ENCODE measurements at places on chromosomes 7 and 10.

DNA sequence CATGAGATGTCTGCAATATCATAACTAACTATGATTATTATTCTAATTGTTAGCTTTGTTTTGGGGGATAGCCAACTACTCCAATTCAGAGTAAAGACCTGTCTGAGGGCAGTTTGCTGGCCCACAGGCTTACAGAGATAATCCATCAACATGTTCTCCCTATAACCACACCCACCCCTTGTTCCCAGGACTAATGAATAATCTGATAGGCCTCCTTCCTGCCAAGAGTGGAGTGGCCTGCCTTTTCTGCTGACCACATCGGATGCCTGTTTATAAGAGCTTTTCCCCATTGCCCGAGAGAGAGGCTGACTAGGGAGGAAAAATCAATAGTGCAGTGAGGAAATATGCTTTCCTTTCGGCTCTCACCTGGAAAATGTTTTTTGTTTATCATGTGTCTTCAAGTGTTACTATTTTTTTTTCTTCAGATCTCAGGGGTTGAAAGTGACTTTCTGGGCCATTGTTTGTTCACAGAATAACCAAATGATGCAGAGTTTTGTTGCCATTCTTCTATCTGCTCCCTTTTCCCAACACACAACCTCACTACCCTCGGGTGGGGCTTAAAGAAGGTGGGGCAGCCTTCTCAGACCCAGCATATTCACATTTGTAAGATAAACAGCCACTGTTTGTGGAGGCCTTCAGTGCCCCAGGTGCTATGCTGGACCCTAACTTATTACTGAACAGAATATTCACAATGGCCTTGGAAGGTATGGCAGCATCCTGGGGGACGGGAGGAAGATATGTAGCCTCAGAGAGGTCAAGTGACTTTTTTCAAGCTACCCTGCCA, 38.4 kb downstream of the PLPP4 start:
- no peak for DNase-seq

DNA sequence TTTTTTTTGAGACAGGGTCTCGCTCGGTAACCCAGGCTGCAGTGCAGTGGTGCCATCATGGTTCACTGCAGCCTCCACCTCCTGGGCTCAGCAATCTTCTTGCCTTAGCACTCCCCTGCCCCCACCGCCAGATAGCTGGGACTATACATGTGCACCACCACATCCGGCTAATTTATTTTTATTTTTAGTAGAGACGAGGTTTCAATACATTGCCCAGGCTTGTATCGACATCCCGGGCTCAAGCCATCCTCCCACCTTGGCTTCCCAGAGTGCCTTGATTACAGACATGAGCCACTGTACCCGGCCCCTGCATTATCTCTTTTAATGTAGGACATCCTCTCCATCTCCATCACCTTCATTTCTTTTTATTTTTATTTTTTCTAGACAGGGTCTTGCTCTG, 213.3 kb downstream of the CUX1 start:
- DNase-seq = no peak

DNA sequence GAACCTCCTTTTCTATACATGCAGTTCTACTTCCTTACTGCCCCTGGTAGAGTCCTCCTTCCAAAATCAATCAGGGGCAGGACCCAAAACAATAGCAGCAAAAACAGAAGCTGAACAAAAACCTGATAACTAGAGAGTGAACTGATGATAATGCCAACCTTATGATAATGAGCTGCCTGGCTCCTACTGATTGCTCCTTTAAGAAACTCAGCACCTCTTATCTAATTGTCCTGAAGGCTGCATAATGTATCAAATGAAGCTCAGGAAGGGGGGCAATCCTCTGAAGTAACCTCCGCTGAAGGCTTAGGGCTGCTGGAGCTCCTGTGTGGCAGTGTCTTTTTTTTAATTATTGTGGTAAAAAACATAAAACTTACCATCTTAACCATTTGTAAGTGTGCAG, 257.0 kb downstream of the PHTF2 start:
- no peak for DNase-seq

DNA sequence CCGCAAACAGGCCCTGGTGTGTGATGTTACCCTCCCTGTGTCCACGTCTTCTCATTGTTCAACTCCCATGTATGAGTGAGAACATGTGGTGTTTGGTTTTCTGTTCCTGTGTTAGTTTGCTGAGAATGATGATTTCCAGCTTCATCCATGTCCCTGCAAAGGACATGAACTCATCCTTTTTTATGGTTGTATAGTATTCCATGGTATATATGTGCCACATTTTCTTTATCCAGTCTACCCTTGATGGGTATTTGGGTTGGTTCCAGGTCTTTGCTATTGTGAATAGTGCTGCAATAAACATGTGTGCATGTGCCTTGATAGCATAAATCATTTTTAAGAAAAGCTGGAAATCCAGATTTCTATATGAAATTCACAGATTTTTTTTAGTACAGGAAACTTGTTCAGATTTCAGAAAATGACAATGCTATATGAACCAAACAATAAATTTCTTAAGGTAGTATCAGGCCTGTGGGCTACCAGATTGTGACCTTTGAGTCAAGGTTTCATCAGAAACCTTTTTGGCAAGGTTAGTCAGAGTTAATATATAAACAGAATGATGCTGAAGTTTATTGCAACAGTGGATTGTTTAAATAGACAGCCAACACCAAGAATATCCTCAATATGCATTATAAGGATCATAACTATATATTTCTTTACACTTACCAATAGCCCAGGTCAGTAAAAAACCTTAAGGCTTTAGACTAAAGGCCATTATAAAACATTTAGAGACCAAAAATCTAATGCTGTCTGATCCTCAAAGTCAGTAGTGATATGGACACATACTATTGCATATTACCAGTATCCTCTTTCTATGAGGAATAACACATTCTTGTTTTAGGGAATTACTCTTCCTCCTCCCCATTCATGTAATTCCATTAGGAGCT, 68.7 kb upstream of the PAPSS2 start:
- no peak for DNase-seq

DNA sequence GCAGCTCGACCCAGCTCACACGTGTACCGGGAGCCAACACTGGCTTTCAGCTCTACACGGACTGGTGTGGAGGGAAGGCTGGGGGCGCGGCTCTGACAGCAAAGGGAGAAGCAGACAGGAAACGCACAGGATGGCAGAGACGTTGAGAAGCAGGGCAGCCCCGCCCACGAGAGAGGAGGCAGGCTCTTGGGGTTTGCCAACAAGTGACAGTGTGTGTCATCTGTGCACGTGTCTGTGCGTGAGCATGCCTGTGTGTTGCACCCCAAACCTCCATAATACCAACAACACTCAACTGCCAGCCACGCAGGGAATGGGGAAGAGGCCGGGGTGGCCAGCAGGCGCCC, 64.4 kb upstream of the PDGFA start:
- DNase-seq = no peak

DNA sequence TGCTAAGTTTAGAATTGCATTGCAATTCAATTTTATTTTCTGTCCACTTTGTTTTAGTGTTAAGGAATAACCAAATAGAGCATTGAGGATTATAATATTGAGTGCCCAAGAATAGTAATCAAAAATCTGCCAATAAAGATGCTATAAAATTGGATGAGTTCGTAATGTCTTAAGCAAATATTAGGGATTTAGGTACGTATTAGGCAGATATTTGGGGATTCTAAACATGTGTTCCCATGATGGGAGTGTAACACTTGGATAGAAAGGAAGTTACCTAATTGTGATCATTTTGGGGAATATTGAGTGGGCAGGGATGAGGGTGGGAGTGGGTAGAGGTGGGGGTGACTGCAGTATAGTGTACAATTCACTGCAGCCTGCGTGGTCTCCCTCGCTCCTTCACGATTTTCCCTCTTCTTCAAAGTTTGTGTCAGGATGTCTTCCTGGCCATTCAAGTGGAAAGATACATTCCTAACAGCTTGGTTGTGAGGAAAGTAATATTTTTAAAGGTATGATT, 1.3 kb upstream of the PRKG1 start:
- DNase-seq = no peak

DNA sequence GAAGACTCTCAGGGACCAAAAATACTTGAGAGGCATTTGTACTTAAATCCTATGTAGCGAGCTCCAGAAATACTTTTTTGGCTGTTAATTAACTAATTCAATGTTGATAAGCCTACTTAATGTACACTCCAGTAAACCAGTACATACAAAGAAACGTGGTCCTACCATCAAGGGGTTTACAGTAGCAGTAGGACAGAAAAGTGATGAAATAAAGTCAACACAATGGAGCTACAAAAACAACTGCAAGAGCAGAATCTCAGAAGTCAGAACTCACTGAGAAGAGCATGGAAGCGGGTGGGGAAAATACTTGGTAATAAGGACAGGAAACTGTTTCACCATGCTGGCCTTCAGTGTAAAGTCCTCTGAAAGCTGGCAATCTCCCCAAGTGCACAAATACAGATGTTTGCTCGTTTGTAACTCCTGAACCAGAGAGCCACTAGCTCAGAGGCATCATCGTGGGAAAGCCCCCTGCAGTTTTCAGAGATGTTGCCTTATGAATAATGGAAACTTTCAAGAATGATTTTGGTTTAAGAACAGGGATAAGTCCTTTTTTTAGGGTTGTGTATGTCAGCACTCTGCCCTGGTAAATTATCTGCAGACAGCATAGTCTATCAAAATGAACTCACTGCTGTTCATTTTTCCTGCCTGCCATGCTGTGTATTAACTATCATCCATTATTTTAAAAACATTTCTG, 233.2 kb downstream of the SORCS1 start:
- no peak for DNase-seq

GRCh38 chr7:144763291-144763690, 72.6 kb downstream of the TPK1 start:
- DNase-seq = no peak

- DNase-seq = no peak
Measured at GRCh38 chr7:115052706-115053105, 130.8 kb downstream of the MDFIC start.

DNA sequence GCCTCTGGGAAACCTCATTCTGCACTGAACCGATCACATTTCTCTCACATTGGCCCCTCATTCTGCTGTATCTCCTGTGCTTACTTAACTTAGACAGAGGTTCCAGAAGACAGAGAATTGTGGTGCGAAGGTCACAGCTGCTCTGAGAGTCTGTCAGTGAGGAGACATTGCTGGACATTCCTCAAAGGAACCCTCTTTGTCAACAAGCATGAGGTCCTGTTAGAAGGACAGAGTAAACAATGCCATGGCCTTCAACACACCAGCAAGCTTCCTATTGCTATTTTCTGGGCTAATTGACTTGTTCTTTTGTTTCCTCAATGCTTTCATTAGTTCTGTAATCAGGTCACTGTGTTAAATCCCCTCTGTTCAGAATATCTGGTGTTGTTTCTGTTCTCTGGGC, 109.3 kb upstream of the FZD8 start:
- no peak for DNase-seq

DNA sequence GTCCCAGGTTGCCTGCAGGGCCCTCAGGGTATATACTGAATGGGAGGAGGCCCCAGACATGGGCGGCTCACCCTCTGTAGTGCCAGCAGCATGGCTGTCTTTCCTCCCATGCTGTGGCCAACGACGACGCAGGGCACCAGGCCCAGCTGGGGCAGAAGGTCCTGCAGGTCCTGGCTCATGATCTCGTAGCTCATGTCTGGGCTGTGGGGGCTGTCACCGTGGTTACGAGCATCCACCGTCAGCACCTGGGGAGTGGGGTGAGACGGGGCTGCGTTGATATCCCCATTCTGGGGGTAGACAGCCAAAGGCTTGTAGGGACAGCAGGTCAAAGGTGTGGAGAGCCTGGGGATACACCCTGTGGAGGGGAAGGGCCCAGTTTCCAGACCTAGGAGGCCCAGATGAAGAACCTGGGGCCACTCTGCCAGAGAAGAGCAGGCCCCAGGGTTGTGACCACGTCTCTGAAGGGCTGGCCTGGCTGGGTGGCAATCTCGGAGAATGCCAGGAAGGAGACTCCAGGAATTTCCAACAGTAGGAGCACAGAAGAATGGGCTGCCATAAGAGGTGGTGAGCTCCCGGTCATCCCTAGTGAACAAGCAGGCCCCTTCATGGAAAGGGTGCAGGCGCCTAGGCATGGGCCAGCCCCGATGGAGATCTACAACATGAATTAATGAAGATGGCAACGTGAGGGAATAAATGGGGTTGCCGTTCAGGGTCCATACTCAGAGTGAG, 947 bp downstream of the ABHD11 start:
- DNase-seq = peak; percentile 55

GRCh38 chr10:13322615-13323148, 22.8 kb upstream of the PHYH start:
- no peak for DNase-seq

DNA sequence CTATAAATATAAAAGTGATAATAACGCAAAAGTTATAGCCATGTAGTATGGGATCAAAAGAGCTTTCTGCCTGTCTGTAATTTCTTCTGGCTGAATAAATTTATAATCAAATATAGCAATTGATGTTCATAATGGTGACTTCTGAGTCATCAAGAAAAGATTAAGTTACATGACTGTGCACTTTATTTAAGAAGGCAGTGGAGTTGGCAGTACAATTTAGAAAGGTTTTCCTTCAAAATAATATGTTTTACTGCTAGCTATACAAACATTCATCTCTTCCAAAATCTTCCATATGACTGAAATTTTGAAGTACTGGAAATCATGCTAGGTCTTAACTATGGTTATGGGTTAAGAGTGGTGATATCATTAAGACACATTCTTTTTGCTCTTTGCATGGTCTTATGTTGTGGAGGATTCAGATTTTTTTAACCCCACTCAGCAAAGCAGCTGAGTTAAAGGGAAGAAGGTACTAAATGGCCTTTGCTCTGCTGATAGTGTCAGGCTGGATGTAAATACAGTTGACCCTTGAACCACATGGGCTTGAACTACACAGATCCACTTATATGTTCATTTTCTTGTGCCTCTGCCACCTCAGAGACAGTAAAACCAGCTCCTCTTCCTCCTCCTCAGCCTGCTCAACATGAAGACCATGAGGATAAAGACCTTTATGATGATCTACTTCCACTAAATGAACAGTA, 323.6 kb downstream of the BBS9 start:
- DNase-seq = no peak

DNA sequence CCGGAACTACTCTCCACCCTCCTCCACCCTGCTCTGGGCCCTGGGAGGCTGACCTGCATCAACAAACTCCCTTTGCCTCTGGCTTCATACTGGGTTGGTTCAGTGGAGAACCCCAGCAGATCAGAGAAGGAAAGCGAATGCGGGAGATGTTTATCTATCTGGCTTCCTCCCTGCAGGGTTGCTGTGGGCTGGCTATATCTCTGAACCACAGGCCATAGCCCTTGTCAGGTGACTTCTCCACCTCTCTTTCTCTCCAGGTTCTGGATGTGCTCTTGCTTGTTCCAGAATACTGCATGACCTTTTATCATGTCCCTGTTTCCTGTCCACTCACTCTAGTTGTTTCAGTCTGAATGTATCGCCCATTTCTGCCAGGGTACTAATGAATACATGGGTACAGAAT, 51.7 kb upstream of the IFRD1 start:
- DNase-seq = no peak

DNA sequence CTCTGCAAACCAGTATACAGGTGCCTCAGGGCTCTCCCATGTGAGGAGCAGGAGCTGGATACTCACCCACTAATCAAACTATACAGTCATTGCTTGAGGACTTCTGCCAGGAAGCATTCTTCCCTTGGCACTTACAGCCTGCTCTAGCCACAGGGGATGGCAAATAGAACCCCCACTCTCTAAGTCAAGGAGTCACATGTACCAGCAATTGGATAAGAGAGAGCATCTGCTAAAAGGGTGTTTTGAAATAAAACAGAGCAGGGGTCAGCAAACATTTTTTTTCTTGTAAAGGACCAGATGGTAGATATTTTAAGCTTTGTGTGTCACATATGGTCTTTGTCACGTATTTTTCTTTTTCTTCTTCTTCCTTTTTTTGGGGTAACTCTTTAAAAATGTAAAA, 865.2 kb upstream of the GHITM start:
- no peak for DNase-seq

GRCh38 chr10:1745780-1746456, 8.6 kb upstream of the ADARB2 start:
- no peak for DNase-seq

GRCh38 chr10:44398747-44399658, 14.1 kb upstream of the CXCL12 start:
- no peak for DNase-seq
